ENCODE measurements at places on chromosomes 2 and 18.

GRCh38 chr2:219726916-219727315, 99.5 kb downstream of the SLC4A3 start:
- DNase-seq: no peak

GRCh38 chr18:35355140-35355618, 11.0 kb upstream of the ZNF24 start:
- peak; percentile 38 for DNase-seq

- no peak for DNase-seq
These were observed 71.3 kb downstream of the SOWAHC start for GRCh38 chr2:109685453-109685852.

DNA sequence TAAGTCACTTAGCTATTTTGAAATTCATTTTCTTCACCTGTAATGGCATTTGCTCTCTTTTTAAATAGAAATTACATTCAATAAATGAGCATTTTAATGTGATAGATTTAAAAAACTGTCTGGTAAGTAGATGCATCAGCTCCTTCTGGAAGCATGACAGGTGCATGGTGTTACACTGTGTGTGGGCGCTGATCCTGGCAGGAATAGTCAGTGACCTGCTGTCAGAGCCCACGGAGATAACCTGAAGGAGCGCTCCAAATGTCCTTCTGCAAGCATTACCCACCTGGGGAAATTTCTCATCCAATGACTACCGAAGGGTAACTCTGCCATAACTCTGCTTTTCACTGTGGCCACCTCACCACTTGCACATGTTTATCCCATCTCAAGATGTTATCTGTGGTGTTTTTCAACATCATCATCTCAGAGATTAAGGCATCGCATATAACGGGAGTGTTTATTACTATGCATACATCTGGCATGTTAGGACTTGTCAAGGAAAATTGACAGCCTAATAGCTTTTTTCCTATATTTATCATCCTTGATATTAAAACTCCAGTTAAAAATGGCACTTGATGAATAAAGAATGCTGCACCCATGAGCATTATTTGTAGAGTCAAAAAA, 637.3 kb downstream of the ERBB4 start:
- DNase-seq: no peak

- peak; percentile 14 for DNase-seq
These were observed 34.8 kb upstream of the MGAT5 start for GRCh38 chr2:134218930-134219658.

DNA sequence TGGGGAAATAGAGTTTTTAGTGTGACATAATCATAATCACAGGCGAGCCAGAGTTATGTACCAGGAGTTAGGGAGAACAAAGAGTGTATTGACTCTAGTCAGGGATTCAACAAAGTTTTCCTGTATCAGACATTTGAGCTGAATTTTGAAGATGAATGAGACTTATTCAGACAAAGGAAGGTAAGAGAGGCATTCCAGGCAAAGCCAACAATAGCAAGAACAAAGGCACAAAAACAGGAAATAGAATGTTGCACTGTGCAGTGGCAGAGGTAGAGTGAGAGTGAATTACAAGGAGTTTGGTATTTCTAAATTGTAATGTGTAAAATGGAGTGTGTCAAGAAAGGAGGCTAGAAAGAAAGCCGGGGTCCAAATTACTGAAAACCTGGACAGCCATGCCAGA, 156.2 kb downstream of the CCDC148 start:
- DNase-seq: no peak

- DNase-seq: no peak
These were observed 231.1 kb downstream of the ANKRD30B start for GRCh38 chr18:14978962-14979535.

DNA sequence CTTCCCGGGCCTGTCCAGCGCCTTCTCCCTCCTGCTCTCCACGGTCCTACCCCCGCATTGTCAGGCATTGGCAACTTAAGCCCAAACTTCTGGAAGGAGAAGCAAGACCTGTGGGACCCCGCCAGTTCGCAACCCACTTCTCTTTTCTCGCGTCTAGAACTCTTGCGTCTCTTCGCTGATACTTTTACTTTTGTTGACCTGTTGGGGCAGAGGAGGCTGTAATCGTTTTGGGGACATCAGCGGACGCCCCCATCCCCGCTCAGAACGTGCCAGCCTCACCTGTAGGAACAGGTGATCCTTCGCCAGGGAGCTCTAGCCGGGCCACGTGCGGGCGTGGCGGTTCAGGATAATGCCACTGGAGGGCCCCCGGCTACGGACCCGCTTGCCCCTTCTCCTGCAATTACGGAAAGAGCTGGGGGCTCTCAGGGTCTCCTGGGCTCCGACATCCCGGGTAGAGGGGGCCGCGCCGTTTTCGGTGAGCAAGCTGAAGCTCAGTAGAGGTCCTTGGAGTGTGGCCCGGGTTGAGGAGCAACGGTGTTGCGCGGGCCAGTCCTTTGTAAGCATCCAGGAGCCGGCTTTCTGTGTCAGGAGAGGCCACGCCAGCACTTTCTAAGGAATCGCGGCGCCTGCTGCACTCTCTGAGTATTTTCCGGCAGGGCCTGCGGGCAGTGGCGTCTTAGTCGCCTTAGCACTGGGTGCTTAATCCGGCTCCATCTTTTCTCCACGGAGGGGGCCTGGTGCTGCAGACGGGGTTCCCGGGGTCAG, 1.6 kb downstream of the MTCL1 start:
- no peak for DNase-seq

DNA sequence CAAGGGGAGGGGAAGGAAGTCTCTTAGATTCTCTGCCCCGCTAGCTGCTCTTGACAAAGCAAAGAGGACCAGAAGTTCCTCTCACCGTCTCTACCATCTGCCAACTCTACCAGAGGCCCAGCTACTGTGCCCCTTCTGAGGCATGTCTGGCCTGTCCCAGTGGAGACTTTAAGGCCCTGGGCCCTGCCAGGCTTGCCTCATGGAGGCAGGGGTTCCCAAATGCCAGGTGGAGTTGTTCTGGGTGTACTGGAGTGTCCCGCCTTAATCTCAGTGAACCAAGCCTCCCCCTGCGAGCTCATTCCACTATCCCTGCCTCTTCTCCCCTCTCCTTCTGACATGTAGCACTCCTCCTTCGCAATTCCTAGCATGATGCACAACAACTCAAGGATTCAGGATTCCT, 2.2 kb downstream of the HOXD12 start:
- DNase-seq: no peak

DNA sequence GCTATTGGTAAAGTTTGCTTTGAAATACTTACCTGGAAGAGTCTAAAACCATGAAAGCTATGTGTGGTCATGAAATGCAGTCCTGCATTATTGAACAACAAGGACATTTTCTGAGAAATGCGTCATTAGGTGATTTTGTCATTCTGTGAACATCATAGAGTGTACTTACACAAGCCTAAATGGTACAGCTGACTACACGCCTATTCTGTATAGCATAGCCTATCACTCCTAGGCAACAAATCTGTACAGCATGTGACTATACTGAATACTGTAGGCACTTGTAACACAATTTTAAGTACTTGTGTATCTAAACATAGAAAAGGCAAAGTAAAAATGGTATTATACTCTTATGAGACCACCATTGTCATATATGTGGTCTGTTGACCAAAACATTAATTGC, 8.1 kb downstream of the FAM171B start:
- DNase-seq: no peak

DNA sequence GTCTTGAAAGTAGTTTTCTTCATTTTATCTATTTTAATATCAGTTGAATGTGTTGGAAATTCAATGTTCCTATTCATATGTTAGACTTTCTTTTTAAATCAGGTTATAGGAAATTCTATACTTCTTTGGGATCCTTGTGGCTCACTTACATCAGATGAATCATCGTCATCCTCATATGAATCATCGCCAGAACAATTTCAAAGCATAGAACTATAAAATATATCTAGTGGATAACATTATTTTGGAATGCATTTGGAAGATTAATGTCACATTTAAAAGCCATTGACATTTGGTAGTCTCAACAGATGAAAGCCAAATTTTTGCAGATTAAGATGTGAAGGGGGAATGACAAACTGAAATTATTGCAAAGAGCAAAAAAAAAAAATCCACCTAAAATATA, 94.1 kb downstream of the FAM161A start:
- DNase-seq: no peak

DNA sequence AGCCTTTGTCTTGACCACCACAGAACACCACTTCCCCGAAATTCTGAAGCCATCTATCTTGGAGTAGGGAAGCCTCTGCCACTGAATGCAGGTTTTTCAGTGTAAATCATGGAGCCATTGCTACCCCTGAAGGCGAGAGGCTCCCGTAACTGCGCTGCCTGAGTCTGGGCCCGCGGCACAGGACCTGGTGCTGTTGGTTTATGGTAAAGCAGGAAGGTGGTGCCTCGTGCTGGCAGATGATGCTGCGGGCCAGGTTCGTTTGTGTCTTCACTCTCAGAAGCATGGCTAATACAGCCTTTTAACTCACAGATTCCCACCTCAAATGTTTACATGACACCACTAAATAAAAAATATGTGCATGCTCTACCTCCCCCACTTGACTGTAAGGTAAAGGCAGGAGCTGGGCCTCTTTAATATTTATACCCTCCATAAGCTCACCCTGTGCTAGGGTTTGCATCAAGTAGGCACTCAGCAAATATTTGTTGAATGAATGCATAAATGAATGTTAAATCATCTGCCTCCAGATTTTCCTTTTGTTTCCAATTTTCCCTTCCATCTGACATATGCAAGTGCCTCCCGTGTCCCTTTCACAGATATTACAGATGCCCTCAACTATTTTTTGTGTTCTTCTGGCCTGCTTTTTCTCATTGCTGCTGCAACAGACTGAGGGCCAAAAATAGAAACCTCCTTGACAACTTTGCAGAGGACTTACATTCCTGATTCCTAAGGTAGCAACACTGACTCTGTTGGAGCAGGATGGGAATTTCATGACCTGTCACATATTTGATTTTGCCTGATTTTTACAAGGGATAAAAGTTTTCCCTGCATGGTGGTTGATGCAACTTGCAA, 83.5 kb upstream of the CPO start:
- no peak for DNase-seq

DNA sequence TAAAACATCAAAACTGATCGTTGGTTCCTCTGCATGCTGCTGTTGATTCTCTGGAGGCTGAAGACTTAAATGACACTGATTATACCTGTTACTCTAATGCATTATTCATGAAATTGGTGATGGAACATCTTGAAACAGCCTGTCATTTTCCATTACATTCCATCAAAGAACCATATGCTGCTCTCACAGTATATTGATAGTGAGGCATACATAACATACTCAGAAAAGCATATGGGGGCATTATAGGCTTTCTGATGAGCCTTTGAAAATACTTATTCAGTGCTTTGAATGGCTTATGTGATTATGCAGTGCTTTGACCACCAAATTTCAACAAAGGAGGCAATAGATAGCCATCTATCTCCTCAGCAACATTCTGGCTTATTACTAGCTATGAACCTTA, 392.1 kb downstream of the CDH19 start:
- DNase-seq: no peak

DNA sequence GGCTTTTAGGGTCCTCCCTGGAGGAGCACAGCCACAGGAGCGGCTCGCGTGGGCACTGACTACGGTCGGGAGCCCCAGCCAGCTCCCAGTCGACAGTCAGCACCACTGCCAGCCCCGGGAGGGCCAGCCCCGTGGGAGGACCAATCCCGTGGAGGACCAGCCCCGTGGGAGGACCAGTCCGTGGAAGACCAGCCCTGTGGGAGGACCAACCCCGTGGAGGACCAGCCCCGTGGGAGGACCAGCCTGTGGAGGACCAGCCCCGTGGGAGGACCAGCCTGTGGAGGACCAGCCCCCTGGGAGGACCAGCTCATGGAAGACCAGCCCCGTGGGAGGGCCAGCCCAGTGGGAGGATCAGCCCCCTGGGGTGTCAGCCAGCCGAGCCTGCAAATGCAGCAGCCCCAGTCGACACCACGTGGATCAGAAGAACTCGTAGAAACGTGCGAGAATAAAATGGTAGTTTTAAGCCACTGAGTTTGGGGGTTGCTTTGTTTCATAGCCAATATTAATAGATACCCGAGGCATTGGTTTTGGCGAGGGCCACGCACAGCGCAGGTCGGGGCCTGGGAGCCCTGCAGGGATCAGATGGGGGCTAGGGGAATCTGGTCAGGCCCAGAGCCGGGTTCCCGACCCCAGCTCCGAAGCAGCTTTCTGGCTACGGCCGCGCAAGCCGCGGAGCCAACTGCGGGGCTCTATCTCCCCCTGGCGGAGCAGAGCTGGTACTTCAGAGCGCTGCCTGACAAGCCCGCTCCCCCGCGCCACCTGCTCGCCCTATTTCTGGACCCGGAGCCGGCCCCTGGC, 73.0 kb downstream of the TEX51 start:
- DNase-seq: peak; percentile 32

GRCh38 chr2:157498483-157498882, 54.6 kb upstream of the CYTIP start:
- no peak for DNase-seq

DNA sequence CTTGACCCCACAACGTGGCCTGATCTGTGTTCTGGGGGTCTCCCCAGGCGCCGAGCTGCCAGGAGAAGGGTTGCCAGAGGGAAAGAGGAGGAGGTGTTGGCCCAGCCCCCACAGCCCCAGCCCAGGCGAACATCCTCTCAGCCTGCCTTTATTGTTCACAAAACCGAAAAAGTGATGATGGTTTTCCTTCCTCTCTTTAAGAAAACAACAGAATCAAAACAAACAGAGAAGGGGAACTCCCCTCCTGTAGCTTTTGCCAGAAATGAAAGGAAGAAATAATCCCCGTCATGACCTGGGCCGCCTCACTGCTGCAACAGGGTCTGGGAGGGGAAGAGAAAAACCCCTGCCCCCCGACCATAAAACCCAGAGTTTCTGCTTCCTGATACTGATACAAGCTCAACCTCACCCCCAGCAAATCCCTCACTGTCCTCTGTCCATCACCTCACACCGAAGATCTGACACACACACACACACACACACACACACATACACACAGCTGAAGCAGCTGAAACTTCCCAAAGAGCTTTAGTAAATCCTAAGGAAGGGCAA, 52.0 kb downstream of the ZFP36L2 start:
- DNase-seq: peak; percentile 38

DNA sequence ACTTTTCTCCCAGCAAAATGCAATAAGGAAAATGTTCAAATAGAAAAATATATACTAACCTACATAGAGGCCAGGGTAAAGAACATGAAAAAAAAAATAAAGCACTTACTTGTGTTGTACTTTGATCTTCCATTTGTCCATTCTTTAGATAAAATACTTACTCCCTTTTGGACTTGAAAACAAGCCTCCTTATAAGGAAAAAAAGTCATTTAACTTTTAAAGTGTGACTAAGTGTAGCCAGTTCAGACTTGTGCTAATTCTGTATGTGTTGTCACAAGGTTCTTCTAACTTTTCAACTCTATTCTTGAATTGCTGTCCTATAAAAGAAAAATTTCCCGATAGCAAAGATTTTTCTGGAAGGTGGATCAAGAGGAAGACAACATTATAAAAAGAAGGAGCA, 23.2 kb downstream of the SLC40A1 start:
- DNase-seq: no peak

DNA sequence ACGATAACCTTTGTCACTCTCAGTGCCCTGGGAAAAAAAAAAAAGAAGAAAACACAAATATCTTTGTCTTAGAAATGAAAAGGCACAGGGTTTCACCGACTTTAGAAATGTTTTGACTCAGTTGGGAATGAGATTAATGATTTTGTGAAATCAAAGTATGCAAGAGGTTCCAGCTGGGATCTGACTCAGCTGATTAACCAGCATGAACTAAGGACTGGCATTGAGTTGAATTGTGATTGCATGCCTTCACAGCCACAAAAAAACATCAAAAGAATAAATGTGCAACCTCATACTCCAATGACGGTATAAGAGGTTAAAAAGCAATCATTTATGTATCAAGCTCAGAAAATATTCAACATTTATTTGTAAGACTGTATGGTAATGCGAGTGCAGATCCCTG, 566.6 kb upstream of the DSEL start:
- DNase-seq: no peak
